ENCODE measurements at places on chromosomes 7 and 10. TPM values are rescaled to one million over a fixed set of nuclear protein-coding genes. Genes with fewer than 3 reads are reported as not detected.

SHH gene
- total RNA-seq, result not detected

EGFR gene
- total RNA-seq, result 0.02 TPM

EPO gene
- total RNA-seq, result not detected

DNA sequence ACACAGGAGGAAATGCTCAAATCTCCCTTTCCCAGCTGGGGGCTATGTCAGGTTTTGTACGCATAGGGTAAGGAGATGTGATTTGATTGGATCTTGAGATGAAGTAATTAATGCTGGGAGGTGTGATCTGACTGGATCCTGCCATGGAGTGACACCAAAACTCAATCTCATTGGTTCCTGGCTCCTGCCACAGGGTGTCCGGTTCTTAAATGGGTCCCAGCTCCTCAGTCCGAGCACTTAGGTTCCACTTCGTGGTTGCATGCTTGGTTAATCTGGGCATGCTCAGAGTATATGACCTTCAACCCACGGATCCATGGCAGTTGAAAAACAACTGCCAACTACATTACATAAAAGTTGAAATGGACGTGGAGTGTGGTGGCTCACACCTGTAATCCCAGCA lies 3.1 kb upstream of the ZNF12 start:
- ATAC-seq, result no peak

DNA sequence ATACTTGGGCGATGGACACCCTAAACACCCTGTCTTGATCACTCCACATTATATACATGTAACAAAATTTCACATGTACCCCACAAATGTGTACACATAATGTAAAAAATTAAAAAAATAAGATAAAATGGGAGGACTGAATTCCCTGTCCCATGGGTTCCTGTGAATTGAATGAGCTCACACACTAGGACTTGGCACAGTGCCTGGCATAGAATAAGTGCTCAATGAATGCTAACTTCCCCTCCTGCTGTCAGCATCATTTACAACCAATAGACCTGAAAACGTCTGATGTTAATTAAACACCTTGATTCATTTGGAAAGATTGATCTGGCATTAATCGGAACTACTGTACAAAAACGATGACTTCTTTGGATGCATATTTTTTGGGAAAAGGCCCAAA lies 117.3 kb upstream of the ZNF438 start:
- no peak for ATAC-seq

DNA sequence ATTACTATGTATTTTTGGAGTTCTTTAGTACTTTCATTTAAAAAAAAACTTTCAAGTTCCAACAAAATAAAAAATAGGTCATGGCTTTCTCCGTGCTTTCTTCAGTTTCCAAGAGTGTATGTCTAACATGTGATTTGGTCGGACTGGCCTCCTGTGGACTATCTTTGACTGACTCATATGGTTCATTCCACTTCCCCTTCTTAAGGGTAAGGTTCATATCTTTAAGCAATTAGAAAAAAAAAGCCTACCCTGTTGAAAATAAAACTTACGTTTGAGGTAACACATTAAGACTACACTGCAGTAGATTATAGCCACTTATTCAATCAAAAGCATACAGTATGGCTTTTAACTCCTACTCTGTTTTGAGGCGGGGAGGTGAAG lies 112.8 kb upstream of the AHR start:
- peak; percentile 95 for ATAC-seq

GRCh38 chr10:123906884-123907652 lies 15.5 kb upstream of the CPXM2 start:
- ATAC-seq, result no peak

GRCh38 chr7:4725014-4725849 lies 43.1 kb downstream of the FOXK1 start:
- peak; percentile 91 for ATAC-seq
